Peyer's patch (tissue), 4 donors: ENCODE measurements at places on chromosomes 1 and 21. TPM values are rescaled to one million over a fixed set of nuclear protein-coding genes. Genes with fewer than 3 reads are reported as not detected.

Gene GLIS1
- 0.66 TPM for total RNA-seq

- peak within 1 kb of the TSS; percentile 36 for H3K27ac ChIP-seq
- H3K4me1 ChIP-seq = peaks cover 25% of the 10 kb centered on the region
- no peaks in the 10 kb centered on the region for H3K36me3 ChIP-seq
- peak within 1 kb of the TSS; percentile 32 for H3K4me3 ChIP-seq
- DNase-seq = no peak
These were observed at the start of gene HIVEP3 for GRCh38 chr1:41918450-41919043. TSS of gene HIVEP3 (minus strand) at chr1:41918922.

DNA sequence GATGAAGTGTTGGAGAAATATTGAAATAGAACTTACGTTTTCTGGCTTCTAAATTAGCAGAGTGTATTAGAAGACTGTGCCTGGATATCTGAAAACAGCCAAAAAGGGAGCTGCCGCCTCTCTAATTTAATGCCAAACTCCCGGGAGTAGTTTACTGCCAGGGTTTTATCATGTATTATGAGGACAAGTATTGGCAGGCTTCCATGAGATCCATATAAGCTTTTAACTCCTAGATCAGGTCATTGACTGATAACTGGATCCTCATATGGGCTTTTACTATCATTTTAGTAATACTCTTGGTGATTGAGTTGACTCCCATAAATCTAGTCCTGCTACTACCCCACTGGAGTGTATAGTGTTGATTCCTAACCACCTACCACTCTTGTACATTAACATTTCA is 178.4 kb upstream of the CXADR start:
- DNase-seq = no peak
- H3K4me3 ChIP-seq = no peak overlapping the region
- no peaks in the 10 kb centered on the region for H3K36me3 ChIP-seq
- no peak overlapping the region for H3K27ac ChIP-seq
- H3K27me3 ChIP-seq = no peaks in the 10 kb centered on the region

DNA sequence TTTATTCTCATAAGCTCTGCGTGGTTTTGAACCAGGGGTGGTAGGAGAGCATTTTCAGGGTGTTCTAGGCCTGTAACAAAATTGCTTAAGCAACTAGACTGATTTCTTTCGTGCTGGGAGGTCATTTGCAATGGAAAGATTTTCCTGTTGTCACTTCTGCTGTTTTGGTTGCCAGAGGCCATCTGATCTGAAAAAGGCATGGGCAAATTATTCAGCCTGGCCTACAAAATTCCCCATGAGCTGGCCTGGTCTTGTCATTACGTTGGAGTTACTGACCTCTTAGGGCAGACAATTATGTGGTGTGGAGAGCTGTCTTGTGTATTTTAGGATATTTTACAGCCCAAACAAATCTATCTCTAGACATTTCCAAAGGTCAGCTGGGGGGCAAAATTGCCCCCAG is 444.4 kb upstream of the DAB1 start:
- H3K36me3 ChIP-seq = no peaks in the 10 kb centered on the region
- H3K4me3 ChIP-seq = no peak overlapping the region

DNA sequence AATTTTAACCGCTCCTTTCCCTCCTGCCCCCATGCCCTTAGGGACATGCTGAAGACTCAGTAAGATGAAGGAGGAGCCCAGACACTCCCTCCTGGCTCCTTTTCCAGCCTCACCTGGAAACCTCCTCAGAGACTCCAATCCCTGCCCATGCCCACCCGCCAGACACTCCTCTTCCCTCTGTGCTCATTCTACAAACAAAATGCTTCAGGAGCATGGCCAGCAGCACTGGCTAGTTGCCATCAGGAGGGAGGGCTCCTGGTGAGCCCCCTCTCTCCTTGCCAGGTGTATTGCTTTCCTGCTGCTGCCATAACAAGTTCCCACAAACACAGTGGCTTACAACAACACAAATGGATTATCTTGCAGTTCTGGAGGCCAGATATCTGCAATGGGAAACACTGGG is 126.1 kb downstream of the PSMG1 start:
- H3K27ac ChIP-seq = no peak overlapping the region
- H3K27me3 ChIP-seq = no peaks in the 10 kb centered on the region
- no peak overlapping the region for H3K4me3 ChIP-seq

GRCh38 chr1:15168479-15168878 is 14.9 kb downstream of the TMEM51 start:
- no peak overlapping the region for H3K4me3 ChIP-seq
- H3K36me3 ChIP-seq = no peaks in the 10 kb centered on the region
- H3K27ac ChIP-seq = no peak overlapping the region
- no peak for DNase-seq
- no peaks in the 10 kb centered on the region for H3K4me1 ChIP-seq

Gene KCNT2
- total RNA-seq = 0.18 TPM

- H3K4me1 ChIP-seq = no peaks in the 10 kb centered on the region
- no peak overlapping the region for H3K4me3 ChIP-seq
- no peaks in the 10 kb centered on the region for H3K27me3 ChIP-seq
These were observed 144.7 kb downstream of the PRDM16 start for GRCh38 chr1:3213730-3214129.

GRCh38 chr1:210653771-210654170 is 325.1 kb downstream of the HHAT start:
- H3K4me3 ChIP-seq = no peak overlapping the region
- H3K27ac ChIP-seq = no peak overlapping the region
- no peaks in the 10 kb centered on the region for H3K27me3 ChIP-seq
- no peaks in the 10 kb centered on the region for H3K36me3 ChIP-seq
- no peaks in the 10 kb centered on the region for H3K4me1 ChIP-seq
- DNase-seq = no peak

Gene ANKRD34A
- not detected for total RNA-seq

GRCh38 chr1:31376375-31377134 is 3.7 kb upstream of the FABP3 start:
- no peaks in the 10 kb centered on the region for H3K36me3 ChIP-seq
- H3K4me3 ChIP-seq = no peak overlapping the region
- DNase-seq = no peak
- no peak overlapping the region for H3K27ac ChIP-seq

Gene VPS13D
- 121 TPM for total RNA-seq

DNA sequence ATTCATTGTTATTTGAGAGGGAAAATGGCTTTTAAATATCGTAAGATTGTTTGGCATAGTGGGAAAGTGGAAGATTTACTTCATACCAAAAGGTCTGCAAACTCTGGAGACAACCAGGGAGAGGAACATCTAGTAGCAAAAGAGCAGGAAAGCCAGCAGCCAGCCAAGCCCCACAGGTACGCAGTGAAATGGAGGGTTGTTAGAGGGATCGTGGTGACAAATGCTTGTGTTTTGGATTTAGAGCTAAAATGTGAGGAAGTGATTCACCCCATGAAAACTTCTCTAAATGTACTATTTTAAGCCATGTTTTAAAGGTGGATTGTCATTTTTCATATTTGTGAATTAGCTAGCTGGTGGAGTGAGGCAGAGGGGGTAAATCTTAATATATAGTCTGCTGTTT is 69.3 kb downstream of the RPS6KC1 start:
- no peak overlapping the region for H3K4me3 ChIP-seq
- H3K36me3 ChIP-seq = no peaks in the 10 kb centered on the region
- no peak for DNase-seq
- H3K4me1 ChIP-seq = no peaks in the 10 kb centered on the region
- no peak overlapping the region for H3K27ac ChIP-seq
- no peaks in the 10 kb centered on the region for H3K27me3 ChIP-seq

Gene ETNK2
- total RNA-seq = 0.35 TPM

Gene KRTAP22-2
- total RNA-seq = not detected

- peaks cover 3% of the 10 kb centered on the region for H3K4me1 ChIP-seq
- peak overlapping the region; percentile 95 for H3K27ac ChIP-seq
- H3K27me3 ChIP-seq = peaks cover 6% of the 10 kb centered on the region
These were observed 854 bp downstream of the MYCL start for GRCh38 chr1:39900662-39901463.

- no peaks in the 10 kb centered on the region for H3K36me3 ChIP-seq
- DNase-seq = no peak
- H3K4me3 ChIP-seq = no peak overlapping the region
These were observed 526.9 kb downstream of the NEGR1 start for GRCh38 chr1:71755441-71755840.
